ENCODE measurements at places on chromosomes 1 and 21.

GRCh38 chr21:44421901-44422840 lies 33.1 kb upstream of the LRRC3 start:
- DNase-seq = no peak

GRCh38 chr1:43434256-43434655 lies 19.5 kb downstream of the HYI start:
- DNase-seq = no peak

DNA sequence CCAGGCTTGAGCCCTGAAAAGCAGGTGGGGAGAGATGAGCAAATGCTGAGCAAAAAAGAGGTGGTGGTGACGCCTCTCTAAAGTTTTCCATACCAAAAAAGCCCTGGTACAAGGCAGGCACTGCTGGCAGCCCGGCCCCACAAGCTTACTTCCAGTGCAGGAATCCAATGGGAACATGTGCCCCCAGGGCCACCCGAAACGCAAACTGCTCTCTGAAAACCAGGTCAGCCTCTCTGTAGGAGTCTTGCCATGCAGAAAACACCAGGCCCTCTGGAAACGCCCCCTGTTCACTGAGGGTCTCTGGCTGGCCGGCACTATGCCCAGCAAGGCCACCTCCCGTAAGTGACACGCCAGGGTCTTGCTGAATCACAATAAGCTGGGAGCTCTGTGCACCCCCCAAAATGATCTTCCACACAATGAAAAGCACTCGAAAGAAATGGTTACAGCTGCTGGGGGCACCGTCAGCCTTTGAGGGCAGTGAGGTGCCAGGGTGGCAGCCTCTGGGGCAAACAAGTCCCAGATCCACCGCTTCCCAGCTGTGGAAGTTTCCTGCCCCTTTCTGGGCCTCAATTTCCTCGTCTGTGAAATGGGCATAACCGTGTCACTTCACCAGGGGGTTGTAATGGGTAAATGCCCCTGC lies 170.5 kb downstream of the TOMM20 start:
- DNase-seq = no peak

DNA sequence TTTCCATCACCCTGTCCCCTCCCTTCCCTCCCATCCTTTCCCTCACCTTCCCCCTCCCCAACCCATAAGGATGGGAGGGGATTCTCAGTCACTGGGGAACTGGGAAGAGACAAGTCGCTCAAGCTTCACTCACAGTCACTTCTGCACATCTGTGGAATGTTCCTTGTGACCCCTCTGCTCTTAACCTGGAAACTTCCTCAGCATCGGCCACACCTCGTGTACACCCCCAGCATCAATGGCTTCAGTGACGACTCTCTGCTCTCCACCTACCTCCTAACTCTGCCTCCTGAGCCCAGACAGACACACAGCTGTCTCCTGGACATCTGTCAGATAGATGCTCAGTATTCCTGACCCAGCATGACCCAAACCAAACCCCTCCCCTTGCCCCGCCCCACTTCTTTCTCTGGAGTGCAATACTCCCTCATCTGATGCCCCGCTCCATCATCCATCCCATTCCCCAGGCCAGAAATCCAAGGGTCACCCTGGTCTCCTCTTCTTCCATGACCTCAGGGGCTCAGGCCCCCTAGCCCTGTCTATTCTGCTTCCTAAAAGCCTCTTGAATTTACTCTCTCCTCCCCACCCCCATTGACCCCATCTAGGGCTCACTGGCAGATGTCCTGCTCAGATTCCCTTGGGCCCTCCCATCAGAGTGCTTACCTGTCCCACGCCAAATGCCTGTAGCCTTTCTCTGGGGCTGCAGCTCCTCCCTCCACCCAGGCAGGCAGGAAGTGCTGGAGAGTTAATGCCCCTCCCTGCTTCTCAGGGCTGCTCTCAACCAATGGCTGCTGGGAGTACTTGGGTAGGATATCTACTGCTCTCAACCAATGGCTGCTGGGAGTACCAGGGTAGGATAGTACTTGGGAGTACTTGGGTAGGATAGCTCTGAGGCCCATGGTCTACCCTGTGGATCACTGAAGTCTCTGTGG lies 83.1 kb upstream of the CSF3R start:
- DNase-seq = no peak

- no peak for DNase-seq
Measured at GRCh38 chr1:20654104-20654690, 7.0 kb downstream of the DDOST start.
